Purkinje cell (primary cell): ENCODE measurements at places on chromosomes 7 and 10. TPM values are rescaled to one million over a fixed set of nuclear protein-coding genes. Genes with fewer than 3 reads are reported as not detected.

Gene RPEL1
- not detected in 2 replicates for polyA plus RNA-seq

Gene RGR
- polyA plus RNA-seq: 3.0 and 5.1 TPM in 2 replicates

Gene PIP4K2A
- 28.9 and 39.5 TPM in 2 replicates for polyA plus RNA-seq

Gene LRRN3
- 430 and 457 TPM in 2 replicates for polyA plus RNA-seq

Gene SPAM1
- polyA plus RNA-seq: not detected in 2 replicates

Gene SPDYE8
- not detected in 2 replicates for polyA plus RNA-seq

Gene CALCR
- not detected in 2 replicates for polyA plus RNA-seq

Gene CYP2C19
- 0.94 and 2.6 TPM in 2 replicates for polyA plus RNA-seq

Gene NXPH1
- polyA plus RNA-seq: 4.6 TPM in 1 of 2 replicates, not detected in the other

Gene NODAL
- 0.99 TPM in 1 of 2 replicates, not detected in the other for polyA plus RNA-seq

Gene MGAM2
- polyA plus RNA-seq: not detected in 2 replicates

Gene AMZ1
- 0.36 TPM in 1 of 2 replicates, not detected in the other for polyA plus RNA-seq
